NCI-H1092 (cell line): ENCODE measurements at places on chromosomes 2 and 18.

- no peak for DNase-seq
Observed at GRCh38 chr2:52821631-52822030, 946.0 kb upstream of the CHAC2 start.

- no peak for DNase-seq
Observed at GRCh38 chr2:46520130-46520711, 40.9 kb downstream of the TMEM247 start.

DNA sequence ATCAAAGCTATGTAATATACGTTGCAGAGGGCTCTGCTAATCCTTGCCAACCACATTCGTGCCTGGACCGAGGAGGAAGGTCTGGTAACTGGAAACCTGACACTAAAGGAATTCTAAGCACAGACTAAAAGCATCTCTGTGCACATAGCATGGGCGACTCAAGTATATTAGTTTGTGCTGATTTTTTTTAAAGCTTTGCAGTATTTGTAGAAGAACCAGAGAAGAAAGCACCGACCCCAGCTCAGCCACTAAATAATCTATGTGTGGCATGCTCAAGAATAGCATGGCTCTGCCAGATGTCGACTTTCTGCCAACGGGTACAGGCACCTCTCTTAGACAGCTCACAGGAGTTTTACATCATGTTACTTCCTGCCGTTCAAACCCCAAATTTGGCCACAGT, 73.2 kb upstream of the NRP2 start:
- DNase-seq = no peak

DNA sequence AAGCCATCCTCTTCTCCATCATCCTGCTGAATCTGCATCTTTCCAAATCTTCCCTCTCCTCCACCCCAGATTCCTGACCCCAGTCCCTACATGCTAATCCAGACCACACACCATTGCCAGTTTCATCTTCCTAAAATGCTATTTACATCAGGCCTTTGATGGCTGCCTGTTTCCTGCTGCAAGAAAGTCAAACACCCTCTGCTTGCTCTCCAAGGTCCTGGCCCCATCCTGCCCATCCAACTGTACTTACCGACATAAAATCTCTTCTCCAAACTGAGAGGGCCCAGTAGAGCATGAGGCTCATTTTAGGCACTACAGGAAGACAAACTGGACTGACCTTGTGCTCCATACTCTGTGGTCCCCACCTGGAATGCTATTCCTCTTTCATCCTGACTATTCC, 19.0 kb downstream of the ALK start:
- no peak for DNase-seq

DNA sequence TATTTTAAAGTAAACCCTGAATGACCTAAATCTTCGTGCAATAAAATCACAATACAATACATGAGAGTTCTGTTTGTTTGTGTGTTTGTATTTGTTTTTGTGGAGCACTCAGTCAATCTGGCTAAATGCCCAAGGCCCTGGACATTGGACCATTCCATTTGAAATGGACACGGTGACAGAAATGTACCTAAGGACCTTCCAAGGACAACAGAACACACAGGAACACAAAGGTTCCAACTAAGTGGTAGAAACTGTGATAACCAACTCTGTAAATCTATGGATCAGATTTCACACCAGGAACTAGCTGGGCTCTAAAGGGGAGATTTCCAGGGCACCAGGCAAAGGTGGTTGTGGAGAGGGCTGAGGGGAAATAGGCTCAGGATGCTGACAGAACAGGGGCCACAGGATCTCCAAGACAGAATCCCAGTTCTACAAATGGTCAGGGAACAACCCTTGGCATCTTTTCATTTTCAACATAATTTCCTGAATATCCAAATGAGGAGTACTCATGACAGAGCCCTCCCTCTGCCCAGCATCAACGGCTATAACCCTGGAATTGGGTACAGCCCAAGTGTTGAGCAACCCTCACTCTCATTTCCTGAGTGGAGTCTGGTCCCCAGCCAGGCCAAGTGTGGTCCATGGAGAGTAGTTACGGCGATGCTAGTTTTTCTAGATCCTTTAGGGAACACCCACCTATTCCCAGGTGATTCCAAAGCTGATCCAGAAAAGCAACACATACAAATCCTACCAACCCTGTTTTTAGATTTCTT, 78.4 kb downstream of the NCKAP5 start:
- DNase-seq = no peak

GRCh38 chr2:76444732-76445131, 734.0 kb upstream of the GCFC2 start:
- DNase-seq = no peak

GRCh38 chr18:46767217-46767616, 10.4 kb upstream of the ST8SIA5 start:
- no peak for DNase-seq

DNA sequence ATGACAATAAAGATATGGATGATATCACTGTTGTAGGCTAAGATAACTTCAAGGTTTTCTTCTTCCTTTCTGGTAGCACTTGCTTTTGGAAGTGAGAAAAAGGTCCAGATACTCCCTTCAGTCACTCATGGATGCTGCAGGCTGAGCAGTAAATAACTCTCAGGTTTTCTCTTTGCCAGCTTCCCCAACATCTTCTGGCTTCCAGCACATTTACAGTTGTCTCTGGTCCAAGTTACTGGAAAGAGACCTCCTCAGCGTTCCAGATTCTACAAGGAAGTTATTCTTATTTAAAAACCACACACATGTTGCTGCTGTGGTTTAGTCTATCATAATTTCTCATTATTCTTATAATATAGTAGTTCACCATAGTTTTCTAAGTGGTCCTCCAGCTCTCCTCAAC, 383.4 kb downstream of the PLCL1 start:
- no peak for DNase-seq

DNA sequence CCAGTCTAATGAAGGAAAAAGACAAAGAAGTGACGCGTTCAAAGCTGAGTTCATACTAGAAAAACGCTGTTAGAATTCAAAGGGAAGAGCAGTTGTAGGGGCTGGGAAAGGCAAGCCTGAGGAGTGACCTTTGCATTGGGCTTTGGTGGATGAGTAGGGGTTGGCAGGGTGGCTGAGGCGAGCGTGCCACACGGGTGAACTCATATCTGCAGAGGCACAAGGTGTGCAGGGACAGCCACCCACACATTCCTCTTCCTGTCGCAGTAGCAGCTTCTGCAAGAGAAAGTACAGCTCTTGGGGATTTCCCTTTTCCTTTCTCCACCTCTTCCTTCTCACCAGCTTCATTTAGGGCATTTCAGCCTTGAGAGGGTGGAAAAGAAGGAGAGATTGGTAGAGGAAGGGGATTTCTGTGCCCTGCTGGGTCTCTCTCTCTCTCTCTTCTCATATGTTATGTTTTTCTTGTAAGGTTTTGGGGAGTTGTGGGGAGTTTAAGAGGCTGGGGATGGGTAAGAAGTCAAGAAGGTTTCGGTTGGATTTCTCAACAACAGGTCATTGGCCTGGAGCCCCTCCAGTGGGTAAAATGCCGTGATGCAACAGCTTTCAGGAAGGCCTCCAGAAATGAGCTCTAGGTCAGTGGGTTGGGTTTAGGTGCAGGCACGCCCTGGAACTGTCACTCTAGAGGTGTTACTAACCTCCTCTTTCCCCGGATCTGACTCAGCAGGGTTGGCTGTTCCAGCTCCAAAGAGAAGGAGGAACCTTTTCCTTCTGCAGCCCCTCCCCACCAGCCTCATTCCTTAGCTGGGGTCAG, 40.1 kb downstream of the ODC1 start:
- DNase-seq = no peak

DNA sequence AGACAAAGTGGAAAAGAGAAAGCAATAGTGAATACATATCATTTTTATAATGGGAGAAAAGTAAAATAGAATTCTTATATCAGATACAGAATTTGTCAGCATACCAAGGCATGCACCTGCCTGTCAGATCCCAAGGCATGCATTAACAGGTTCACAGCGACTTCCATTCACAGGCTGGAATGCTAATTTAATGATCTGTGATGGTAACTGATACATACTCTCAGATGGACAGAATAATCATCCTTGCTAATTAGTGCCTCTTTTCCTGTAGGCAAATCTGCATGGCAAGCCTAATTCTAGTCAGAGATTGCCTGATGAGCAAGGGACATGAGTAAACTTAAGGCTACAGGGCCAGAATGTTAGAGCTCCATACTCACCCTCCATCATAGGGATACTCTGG, 76.1 kb downstream of the PRKRA start:
- DNase-seq = no peak

DNA sequence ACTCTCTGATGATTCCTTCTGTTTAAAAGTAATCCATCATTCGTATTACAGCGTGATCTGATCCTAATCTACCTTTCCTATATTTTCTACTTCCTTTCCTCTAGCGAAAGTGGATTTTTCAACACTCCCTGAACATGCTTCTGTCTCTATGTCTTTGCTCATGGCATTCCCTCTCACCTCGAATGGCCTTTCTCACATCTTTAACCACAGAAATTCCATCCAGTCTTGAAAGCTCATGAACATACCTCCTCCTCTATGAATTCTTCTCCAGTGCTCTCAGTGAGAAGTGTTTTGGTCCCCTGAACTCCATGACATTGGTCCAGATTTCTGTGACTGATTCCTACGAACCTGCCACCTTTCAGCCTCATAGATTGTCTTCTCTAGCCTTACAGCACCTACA, 323.2 kb downstream of the RAD51AP2 start:
- DNase-seq = no peak

DNA sequence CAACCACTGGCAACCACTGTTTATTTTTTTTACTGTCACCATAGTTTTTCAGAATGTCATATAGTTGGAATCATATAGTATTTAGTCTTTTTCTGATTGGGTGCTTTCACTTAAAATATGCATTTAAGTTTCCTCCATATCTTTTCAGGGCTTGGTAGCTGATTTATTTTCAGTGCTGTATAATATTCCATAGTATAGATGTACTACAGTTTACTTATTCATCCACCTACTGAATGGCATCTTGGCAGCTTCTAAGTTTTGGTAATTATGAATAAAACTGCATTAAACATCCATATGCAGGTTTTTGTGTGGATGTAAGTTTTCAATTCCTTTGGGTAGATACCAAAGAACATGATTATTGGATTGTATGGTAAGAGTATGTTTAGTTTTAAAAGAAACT, 23.0 kb downstream of the CFAP221 start:
- DNase-seq = no peak

- no peak for DNase-seq
Observed at GRCh38 chr18:30403278-30403677, 639.3 kb downstream of the DSC3 start.

- DNase-seq = no peak
Observed at GRCh38 chr2:220574038-220574437, 946.6 kb downstream of the SLC4A3 start.

DNA sequence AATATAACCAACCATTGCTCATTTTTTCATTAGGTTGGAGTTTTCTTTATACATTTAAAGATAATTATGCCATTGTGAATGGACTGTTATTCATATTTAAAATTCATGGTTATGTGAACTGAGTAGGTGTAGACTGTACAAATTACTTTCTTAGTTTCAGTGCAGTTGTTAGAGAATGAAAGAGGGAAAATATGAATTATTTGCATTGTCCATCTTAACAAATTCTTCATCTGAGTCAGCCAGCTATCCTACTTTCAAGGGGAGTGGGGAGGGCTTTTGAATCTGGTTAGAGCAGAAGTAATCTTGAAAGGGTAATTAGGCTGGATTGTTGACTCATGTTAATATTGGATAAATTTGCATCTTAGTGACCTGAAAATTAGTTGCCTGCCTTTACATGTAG, 212.0 kb downstream of the MCFD2 start:
- DNase-seq = no peak

DNA sequence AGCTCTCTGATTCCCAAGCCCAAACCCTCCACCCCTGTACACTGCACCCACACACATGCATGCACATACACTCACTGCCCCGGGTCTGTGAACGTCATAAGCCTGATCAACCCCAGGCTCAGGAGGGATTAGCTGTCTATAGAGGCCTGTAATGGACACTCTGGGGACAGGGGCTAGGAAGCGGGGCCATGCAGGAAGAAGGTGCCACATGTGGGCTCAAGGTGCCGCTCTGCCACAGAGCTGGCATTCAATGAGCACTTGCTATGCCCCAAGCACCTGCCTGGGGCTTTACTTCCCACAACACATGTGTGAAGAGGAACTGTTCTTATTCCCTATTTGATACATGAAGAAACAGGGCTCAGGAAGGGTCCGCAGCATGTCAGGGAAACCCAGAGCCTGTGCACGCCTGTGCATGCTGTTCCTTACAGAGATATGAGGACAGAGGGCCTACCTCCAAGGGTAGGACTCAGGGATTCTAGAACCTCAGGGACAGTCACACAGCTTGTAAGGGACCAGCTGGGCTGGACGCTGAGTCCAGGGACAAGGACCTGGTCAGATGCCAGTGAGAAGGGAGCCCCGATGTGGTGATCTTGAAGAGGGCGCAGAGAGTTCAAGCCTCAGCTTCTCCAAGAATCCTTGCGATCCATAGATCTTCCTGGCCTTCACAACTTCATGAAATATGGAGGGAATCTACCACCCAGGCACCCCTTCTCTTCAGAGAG, 5.0 kb downstream of the BIN1 start:
- DNase-seq = no peak

DNA sequence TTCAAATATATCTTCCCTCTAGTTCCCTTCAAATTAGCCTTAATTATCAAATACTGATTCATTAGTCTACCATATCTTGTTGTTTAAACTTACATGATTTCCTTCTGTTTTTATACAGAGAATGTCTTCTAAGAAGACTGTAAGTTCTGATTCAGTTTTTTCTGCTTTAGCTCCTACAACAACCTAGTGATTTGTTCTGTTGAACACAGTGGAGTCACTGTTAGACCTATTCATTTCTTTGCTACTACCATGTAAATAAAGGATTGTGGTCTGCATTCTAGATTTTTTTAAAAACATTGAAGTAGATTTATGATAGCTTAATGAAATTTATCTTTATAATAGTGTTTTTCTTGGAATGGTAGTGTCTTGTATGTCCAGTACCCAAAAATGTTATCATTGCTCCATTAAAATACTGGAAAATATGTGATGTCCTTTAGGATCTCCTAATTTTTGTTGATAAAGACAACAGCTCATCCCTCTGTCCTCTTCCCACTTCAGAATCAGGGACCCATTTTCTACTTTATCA, 146.4 kb downstream of the MBD5 start:
- no peak for DNase-seq

DNA sequence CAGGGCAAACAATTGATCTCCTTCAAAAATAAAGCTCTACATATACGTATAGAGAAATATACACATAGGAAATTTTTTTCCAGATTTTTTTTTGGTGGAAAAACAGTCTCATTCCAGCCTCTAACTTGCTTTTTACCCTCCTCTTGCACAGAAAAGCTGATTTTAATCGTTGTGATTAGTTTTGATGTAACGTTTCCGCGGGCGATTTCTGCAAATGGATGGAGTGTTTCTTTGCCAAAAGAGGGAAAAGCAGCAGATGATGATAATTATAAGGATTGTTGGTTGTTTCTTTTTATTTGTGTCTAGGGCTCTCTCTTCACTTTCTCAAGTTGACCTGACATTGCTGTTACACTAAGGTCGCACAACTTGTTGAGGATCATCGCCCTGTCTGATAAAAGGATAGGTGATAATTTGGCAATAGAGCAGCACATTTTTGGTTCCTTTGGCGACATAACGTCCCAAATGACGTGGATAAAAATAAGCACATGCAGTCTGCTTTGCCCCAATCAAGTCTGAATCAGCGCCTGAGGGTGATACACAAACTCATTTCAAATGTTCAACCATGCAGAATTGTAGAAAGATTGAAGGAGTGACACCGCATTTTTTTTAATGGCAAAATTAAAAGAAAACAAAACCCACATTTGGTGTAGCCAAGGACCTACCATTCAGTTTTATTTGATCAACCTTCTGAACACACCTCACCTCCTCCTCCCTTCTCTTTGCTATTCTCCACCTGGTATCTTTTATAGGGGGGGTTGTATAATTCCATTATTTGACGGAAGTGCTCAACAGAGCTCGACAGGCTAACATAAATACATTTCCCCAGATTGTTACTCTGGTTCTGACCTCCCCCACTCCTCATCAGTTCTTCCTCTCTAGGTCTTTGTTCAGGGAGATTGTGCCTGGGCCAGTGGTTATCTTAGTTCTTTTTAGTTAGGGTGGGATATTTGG, 109.6 kb upstream of the KCTD1 start:
- DNase-seq = no peak
